Cortex of kidney (tissue), 1 donor: ENCODE measurements at places on chromosomes 11 and 22.

- no peak for DNase-seq
Measured at GRCh38 chr11:66889960-66890359, 33.1 kb downstream of the LRFN4 start.

DNA sequence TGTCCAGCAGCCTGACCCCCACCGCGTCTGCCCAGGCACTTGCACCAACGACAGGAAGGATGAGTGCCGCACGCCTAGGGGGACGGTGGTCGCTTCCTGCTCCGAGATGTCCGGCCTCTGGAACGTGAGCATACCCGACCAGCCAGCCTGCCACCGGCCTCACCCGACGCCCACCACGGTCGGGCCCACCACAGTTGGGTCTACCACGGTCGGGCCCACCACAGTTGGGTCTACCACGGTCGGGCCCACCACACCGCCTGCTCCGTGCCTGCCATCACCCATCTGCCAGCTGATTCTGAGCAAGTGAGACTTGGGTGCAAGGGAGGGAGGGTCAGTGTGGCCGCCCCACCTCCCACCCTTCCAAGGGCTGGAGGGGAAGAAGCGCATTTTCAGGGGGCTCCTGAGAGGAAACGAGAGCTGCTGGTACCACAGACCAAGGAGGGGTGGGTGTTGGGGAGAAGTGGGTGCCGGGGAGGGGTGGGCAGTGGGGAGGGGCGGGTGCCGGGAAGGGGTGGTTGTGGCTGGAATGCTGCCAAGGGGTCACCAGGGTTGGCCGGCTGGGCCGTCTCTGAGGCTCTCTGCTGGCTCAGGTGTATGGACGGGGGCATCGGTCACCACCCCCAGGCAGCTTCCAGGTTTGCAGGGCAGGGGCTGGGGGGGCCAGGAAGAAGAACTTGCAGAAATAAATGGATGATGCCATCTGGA lies 27.7 kb upstream of the MUC5B start:
- no peak for DNase-seq

DNA sequence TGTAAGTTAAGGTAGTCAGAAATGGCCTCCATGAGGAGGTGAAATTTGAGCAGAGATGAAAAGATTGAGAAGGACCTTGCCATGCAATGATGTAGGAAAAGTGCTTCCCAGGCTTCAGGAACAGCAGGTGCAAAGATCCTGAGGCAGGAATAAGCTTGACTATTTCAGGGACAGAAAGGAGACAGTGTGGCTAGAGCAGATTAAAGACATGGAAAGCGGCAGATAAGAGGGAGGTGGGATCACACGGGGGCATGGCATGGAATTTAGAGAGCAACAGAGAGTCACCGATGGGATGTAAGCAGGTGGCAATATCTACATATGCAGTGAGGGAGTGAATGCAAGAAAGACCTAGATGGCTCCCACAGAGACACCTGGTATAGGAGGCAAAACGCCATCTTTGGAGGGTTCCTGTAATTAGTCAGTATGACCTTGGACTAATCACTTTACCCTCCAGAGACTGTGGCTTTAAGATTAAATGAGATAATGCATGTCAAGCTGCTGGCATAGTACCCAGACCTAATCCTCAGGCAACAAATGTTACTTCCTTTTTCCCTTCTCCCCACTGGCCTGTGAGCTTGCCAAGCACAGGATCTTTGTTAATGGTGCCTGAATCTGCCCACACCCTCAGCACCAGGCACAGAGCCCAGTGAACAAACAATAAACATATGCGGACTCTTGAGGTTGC lies 24.6 kb upstream of the ACER3 start:
- DNase-seq = no peak

- DNase-seq = no peak
Measured at GRCh38 chr11:111978028-111978771, 41.1 kb downstream of the DIXDC1 start.

GRCh38 chr11:31870609-31871309 lies 59.6 kb upstream of the PAX6 start:
- no peak for DNase-seq

DNA sequence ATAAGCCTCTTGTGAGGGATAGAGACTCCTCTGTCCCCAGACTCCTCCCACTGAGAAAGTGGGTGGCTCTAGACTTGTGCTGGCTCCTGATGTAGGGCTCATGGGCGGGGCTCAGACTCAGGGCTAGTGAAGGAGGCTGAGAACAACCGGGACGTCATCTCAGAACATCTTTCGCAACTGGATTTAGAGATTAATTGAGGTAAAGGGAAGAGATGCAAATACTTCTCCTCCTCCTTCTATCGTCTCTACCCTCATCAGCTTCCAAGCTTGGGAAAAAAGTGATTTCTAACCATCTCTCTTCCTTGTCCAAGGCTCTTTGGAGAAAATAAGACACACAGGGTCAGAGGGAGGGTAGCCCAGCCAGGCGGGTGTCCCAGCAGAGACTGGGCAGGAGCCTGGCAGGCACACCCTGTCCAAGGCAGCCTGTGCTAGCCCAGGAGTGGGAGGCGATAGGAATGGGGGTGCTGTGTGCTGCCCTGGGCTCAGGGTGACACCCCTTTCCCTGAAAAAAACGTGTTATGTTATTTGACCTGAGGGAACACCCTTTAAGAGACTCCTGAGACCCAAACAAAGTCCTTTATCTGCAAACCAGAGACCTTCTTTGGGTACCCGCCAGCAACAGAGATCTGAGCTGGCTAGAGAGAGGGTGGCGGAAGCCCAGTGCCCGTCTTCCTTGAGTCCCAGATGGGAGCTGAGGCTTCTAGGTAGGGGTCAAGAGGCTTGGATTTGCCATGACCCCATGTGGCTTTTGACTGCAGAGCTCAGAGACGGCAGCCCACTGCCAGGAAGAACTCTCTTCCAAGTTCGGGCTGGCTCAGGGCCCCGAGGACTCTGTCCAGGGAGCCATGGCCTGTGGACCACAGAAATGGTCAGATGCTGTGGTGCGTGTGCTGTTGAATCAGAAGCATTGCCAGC lies 160.9 kb downstream of the ADAMTS15 start:
- no peak for DNase-seq

DNA sequence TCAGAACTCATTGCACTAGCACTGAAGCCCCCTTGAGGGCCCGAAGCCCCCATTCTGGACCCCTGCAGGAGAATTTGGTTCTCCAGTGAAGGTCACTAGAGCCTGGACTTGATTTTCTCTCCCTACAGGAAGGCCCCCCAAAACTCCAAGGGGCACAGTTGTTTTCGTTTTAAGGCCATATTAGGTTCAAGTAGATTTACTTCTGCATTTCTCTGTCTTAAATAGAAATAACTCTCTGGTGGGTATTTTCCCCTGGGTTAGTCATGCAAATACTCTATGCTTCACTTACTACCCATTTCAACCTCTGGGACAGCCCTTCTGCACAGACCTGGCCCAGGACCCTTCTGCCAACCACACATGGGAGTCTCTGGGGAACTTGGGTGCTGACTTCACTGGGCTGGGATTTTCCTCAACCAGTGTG lies 41.6 kb downstream of the WEE1 start:
- DNase-seq = no peak

DNA sequence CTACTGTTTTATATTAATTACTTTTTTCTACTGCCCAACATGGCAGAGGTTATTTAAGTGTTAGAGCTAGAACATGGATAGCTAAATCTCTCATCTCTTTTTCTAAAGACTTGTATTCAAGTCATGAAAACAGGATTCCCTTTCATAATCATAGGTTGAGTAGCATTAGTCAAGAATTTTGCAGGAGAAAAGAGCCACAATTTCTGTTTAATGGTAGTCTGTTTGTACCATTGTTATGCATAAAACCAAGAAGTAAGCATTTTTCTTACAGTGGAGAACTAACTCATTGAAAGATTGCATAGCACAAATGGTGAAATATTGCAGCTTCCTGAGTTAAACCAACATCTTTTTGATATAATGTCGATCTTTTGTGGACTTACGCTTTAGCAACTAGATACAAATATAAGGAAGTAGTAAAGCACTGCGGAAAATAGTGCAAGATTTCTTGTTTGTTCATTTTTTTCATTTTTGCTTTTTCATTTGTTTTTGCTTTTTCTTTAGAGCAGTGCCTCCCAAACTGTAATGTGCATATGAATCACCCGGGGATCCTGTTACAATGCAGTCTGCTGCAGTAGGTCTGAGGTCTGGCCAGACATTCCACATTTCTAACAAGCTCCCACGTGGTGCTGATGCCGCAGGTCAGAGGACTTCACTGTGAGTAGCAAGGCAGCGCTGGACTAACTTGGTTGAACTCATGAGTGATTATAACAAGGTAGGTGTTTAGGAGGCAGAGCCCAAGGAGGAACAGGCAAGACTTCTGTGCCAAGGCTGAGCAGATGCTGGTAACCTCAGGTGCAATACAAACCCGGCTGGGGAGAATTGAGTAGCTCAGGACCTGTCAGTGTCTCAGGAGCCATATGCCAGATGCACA lies 4.6 kb downstream of the ETS1 start:
- DNase-seq = no peak

DNA sequence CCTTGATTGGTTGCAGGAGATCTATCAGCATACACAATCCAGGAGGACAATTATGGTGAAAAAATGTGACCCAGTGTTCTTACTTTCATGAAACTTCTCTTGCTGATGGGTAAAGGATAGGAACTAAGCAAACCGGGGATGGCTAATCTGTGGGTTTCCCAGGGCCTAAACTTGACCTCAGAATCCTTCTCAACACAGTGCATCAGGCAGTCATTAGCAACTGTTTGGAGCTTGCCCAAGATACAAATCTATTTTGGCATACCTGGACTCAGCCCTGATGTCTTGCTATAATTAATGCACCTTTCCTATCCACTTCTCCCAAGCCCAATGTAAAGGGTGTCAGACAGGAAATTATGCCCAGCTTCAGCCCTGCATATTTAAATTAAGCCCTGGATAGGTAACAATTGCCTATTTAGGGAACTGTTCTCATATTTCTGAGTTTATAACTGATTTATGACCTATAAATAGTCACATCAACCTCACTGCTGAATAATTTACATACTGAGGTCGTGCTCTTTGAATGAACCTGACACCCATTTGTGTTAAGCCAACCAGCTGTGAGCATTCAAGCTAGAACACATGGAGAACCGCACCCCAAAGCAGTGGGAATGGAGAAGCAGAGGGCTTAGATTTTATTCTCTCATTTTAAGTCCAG lies 9.2 kb upstream of the PHF21A start:
- no peak for DNase-seq

- no peak for DNase-seq
Measured at GRCh38 chr11:110435780-110436717, 6.3 kb downstream of the FDX1 start.

- DNase-seq = no peak
Measured at GRCh38 chr11:105202844-105203548, 63.4 kb upstream of the CARD18 start.

DNA sequence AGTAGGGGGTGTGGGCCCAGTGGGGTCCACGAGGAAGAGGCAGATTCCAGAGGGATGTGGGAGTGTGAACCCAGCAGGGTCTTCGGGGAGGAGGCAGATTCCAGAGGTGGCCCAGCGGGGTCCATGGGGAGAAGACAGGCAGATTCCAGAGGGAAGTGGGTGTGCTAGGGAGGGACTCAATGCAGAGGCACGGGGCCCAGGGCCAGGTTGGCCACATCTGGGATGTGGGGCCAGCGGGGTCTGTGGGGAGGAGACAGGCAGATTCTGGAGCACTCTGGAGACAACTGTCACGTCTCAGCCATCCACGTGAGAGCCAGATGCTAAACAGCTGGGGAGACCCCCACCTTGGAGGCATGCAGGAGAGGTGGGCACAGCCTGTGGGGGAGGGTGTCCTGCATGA lies 582.6 kb downstream of the TBC1D22A start:
- no peak for DNase-seq

- no peak for DNase-seq
Measured at GRCh38 chr11:68946416-68947090, 34.2 kb downstream of the MRGPRD start.

DNA sequence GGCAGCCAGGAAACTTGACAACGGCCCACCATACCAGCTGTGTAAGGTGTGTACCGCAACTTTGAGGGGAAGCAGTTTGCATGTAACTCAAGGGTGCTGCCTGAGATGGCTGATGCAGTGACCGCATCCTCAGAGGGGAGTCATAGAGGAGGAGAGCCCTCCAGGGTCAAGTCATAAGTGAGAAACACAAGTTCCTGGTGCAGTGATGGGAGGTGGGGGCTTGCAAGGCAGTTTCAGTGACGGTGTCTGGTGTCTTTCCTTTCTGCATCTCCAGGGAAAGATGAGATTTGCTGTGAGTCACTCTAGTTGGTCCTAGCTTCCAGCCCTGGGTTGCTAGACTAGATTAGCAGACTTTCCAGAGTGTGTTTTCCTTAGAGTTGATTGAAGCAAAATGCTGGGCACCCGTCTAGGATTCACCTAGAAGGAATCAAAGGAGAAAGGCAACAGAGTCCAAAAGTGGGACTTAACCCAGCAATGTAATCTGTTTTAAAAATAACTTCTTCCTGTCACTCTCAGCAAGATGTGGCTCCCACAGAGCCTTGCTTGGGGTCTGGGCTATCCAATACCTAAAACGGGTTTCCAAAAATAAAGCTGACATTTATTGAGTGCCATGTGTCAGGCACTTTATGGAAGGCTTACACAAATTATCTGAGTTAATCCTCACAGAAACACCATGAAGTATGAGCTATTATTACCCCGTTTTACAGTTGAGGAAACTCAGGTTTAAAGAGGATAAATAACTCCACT lies 265.4 kb upstream of the PLET1 start:
- DNase-seq = no peak

DNA sequence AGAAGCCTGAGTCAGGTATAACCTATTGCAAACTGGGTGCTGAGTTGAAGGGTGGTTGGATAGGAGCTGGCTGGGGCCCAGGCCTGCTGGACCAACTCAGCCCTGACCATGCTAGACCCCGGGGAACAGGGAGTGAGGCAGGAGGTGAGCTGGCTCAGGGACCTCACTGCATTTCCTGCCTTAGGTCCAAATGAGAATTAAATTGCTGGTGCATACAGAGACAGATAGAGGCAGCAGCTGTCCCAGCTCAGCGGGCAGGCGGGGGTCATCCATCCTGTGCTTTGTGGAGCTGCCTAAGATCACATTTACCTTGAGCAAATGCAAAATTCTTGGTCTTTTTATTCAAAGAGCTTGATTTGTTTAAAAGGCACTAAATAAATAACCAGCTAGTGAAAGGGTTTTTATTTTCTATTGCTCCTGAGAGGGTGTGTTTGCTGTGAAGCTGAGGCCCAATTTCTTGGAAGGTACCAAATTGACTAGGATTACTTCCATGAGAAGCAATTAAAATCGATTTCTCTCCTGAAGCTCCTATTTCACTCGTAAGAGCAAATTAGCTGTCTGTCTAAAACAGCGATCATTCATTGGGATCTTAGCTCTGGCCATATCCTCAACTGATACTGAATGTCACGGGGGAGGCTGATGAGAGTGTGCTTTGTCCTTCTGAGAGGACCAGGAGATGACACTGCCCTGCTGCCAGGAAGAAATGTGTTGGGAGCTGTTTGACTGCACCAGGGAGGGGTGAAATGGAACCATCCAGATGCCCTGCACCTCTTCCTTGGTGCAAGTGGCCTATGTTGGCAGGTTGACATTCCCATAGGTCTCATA lies 24.9 kb downstream of the USH1C start:
- DNase-seq = no peak

DNA sequence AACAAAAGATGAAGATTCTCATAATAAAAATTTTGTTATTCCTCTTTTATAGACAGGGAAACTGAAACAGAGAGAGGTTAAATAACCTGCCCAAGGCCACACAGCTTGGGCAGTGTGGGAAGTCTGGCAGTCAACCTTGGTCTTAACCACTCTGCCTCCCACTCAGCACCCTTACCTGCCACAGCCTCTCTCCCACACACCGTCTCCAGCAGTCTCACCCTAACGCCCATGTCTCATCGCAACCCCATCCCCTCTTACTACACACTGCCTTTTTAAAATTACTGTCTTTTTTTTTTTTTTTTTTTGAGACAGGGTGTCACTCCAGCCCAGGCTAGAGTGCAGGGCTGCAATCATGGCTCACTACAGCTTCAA lies 25.0 kb downstream of the ARRB1 start:
- DNase-seq = no peak

GRCh38 chr11:104078245-104078644 lies 41.8 kb downstream of the DDI1 start:
- no peak for DNase-seq
